Activated CD8-positive, alpha-beta T cell treated with anti-CD3 and anti-CD28 coated beads, Interleukin-2, amount 10 ng/mL, durations not matched to agents 7 days and 5 days (primary cell): ENCODE measurements at places on chromosomes 5 and 9. TPM values are rescaled to one million over a fixed set of nuclear protein-coding genes. Genes with fewer than 3 reads are reported as not detected.

SMIM32 gene
- not detected for total RNA-seq

ZNF169 gene
- 8.0 TPM for total RNA-seq

SOHLH1 gene
- total RNA-seq: not detected

PLGRKT gene
- 30.5 TPM for total RNA-seq

OBP2B gene
- total RNA-seq: not detected

LMBRD2 gene
- total RNA-seq: 11.5 TPM

GFI1B gene
- total RNA-seq: not detected

PCDHGC3 gene
- total RNA-seq: not detected

QRFP gene
- not detected for total RNA-seq

PDE6A gene
- total RNA-seq: not detected

FRMD3 gene
- total RNA-seq: 0.31 TPM

PGM5 gene
- not detected for total RNA-seq

INSL4 gene
- not detected for total RNA-seq

KIF2A gene
- 151 TPM for total RNA-seq

ZNF483 gene
- 2.3 TPM for total RNA-seq

TMEM215 gene
- total RNA-seq: not detected

- no peak for DNase-seq
Observed at GRCh38 chr5:115496936-115497576, 47.5 kb downstream of the FEM1C start.

GRCh38 chr5:168042284-168043068, 249.0 kb upstream of the WWC1 start:
- no peak for DNase-seq

- DNase-seq: no peak
Observed at GRCh38 chr5:165609871-165610270, 2104.5 kb downstream of the MAT2B start.

GRCh38 chr9:8268216-8268878, 468.8 kb upstream of the DMAC1 start:
- DNase-seq: no peak

DNA sequence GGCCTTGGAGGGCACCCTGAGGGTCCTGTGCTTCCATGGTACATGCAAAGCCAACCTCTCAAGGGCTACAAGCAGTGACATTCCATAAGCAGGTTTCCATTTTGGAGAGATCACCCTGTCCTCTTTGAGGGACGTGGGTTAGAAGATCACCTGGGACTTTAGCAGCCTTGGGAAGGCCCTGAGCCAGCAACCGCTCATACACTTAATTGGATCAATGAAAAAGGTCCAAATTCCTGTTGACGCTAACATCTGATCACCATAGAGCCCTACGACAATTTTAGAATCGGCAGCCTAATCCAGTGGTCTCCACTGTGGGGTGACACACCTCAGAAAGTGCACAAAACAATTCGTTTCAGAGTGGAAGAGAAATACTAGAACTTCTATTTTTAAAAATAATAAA, 196.0 kb upstream of the NR3C1 start:
- DNase-seq: no peak

DNA sequence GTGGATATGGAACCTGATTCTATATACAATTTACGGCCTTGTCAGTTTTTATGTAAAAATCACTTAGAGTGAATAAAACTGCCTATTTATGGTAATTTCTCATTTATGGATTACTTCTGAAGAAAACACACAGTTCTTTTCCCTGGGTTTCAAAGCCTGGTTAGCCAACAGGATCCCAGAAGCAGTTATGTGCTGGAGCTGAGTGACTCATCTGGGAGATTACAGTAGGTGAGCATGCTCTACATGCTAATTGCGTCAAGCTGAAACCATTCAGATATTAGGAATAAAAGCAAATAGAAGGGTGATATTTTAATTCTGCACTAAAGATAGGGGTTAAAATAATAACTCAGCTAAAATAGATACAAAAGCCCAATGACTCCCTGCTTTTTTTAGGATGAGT, 47.8 kb downstream of the PDE4D start:
- DNase-seq: no peak

DNA sequence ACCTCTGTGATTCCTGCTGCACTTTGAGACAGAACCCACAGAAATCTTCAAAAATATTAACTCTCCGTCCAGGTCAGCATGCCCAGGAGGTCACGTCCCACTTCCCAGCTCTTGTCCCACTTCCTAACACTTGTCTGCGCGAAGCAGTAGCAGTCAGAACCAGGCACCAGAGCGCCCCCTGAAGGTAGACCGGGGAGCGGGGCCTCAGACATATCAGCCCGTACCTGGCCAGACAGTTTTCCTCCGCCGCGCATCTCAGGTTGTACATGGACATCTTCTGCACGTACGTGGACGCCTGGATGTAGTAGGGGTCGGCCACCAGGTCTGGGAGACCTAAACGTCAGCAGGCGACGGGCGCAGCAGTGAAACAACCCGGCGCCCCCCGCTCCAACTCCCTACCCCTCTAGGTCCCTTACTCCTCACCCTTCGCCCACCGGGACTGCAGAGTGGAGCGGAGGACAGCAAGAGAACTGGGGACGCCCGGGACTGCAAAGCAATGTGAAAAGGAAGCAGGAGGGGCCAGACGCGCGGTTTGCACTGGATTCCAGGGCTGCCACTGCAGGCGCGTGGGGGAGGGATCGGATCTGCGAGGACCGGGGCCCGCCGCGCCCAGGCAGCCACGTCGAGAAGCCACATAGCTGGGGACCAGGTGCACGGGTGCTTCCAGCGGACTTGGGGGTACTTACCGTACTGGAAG, 1.2 kb downstream of the LOX start:
- DNase-seq: peak; percentile 59

DNA sequence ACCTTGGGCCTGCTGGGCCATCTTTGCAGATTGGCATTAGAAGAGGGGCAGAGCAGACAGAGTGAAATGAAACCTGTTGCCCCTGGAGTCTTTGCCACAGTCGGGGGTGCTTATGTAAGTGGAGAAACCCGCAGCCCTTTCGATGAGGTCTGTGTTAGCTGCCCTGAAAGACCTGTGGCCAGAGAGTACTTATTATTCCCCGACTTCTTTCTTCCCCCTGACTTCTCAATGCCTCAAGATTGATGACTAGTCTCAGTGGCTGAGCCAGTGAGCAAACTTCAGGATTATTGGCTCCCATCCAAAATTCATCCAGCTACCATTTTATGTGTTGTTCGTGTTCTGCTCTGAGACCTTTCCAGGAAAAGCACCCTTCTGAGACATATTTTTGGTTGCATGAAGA, 7.6 kb downstream of the NTRK2 start:
- DNase-seq: no peak

- DNase-seq: no peak
Observed at GRCh38 chr5:54785729-54786591, 199.4 kb downstream of the ESM1 start.

DNA sequence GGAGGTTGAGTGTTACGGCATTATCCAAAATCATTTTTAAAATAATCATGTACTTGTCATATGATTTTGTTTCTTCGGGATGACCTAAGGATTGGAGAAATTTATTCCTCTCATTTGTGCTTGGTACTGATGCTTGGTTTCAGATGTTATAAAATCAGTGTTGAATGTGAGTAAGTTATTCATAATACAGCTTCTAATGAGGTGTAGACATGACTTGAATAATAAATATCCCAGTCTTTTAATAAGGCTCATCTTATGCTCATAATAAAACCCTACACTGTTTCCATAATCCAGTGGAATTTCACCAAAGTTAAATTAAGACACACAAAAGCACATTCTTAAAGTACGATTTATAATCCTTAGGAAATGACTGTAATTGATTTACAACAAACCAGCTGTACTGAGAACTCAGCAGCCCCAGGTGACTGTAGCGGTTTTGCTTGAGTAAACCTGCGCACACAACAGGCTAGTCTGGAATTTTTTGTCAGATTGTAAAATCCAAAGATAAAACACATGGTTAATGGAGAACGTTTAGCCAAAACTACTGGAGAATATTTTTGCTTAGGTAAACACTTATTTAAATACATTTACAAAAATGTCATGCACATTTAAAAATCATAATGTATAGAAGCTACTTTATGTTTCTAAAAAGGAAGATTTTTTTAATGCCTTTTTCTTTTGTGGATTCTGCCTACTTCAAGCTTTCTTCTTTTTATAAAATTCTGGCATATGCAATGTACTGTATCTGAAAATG, 609.8 kb upstream of the GRAMD2B start:
- DNase-seq: no peak

- no peak for DNase-seq
Observed at GRCh38 chr5:170221327-170221741, 11.5 kb upstream of the C5orf58 start.

- DNase-seq: no peak
Observed at GRCh38 chr5:56279979-56280378, 46.8 kb upstream of the ANKRD55 start.

DNA sequence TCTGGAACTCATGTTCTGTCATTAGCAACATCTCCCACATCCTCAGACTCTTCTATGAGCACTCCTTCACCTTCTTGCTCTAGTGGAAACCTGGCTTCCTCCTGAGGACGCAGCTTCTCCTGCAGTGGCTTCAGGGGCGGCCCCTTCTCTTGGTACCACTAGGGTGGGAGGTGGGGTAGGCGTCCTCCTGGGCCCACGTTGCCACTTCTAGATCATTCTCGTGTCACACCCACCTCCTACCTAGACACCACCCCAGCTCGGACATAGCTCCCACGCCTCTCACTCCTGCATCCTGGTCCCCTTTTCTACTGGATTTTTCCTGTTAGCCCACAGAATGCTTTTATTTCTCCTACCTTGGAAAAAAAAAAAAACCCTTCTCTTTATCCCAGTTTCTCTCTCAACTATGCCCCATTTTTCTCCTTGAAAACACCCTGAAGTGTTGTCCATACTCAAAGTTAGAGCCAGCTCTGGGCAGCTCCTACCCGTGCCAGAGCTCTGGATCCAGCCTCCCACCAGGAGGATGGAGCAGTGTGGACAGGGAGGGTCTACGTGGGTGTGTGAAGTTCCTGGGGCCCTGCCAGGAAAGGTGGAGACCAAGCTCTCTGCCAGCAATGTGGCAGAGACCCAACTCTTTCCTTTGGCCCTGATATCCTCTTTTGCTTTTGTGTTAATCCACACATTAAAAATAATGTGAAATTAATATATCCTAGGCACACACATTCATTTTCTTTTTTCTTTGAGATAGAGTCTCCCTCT, 179.2 kb downstream of the HSPA4 start:
- DNase-seq: no peak

DNA sequence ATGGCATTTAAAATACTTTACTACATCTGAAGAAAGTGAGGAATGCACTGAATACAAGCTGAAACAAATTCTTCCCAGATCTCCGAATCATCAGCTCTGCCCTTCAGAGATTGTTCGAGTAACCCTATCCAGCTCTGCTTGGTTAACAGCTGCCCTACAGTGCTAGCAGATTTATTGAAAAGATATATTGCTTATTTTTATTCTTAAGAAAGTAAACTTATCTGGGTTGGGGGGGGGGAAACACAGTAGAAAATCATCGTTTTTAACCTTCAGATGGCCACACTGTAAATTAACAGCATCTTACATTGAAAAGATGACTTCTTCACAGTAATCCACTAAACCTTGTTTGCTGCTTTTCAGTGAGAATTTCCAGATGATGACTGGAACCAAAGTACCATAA, 210.8 kb downstream of the NFIB start:
- DNase-seq: no peak

GRCh38 chr9:128898845-128899565, 17.1 kb downstream of the LRRC8A start:
- no peak for DNase-seq

DNA sequence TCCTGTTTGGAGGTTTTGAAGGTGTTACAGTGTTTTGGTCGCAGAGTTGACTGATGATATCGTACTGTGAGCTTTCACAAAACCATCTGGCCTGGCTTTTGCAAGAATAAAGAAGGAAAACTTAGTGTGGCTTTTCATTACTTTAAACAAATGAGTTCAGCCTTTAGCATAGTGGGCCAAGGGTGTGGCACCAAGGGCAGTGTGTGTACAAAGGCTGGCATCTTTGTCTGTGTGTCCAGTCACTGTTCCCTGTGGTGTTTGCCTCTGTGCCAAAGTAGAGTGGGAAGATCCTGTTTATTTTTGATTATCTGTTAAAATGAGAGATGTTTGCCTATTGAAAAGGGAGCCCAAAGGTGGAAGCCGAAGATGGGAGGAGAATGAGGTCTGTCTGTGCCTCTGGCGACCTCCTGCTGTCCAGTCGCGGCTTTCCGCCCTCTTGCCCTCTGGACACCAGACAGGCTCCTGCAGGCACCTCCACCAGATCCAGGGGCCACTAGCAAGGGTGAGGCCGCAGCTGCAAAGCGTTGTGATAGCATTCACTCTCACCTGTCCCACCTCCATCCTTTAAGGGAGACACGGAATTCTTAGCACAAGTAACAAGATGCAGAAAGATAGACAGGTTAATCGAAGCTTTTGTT, 113.7 kb downstream of the TRIO start:
- DNase-seq: no peak

GRCh38 chr9:98159301-98159700, 33.1 kb downstream of the CORO2A start:
- DNase-seq: no peak

DNA sequence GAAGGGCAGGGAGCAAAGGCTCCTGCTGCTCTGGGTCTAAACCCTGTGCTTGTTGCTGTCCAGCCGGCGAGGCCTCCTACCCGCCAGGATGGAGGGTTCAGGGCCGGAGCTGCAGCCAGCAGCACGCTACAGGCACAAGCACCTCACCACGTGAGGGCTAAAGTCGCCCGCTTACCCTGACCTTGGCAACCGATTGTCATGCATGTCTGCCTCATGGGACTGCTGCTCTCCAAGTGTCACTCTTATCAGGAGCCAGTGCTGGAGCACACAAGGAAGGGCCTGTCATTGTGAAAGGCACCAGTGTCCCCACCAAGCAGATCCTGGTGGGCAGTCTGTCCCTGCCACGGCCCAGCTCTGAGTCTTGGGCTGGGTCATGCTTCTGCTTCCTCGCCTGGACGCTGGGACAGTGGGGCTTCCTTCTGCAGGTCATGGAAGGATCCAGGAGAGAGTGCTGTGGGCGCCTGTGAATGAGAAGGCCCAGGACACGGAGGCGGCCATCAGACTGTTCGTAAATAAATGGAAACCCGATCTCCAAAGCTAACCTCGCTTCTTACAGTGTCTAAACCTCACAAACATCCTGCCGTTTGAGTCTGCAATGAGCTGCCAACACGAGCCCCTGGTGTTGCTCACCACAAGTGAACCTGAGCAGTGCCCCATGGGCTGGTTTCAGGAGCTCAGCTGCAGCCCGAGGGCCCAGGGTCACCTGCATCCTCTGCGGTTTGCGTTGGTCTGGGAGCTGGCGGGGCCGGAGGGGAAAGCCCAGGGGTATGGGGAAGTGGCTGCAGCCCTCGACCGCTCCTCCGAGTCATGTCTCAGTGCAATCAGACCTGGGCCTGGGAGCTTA, 58.2 kb upstream of the RXRA start:
- no peak for DNase-seq

GRCh38 chr5:80904533-80905187, 55.5 kb upstream of the RASGRF2 start:
- no peak for DNase-seq

GRCh38 chr5:87390576-87391199, 22.0 kb downstream of the CCNH start:
- DNase-seq: no peak
